Foreskin melanocyte (primary cell): ENCODE measurements at places on chromosomes 11 and 22.

DNA sequence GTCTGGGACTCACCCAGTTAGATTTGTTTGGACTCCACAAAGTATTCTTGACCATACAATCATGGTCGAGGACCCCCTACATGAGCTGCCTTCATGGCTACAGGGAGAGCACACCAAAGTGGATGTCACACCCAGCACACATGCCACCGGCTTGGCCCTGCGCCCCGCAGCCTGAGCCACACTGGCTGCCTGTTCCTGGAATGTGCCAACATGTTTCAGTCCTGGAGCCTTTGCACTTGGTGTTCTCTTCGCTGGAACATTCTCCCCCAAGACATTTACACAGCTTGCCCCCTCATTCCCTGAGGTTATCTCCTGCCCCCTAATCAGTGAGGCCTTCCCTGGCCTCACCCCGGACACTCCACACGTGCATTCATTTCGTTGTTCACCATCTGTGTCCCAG, 46.0 kb downstream of the PPARA start:
- no peak for DNase-seq

DNA sequence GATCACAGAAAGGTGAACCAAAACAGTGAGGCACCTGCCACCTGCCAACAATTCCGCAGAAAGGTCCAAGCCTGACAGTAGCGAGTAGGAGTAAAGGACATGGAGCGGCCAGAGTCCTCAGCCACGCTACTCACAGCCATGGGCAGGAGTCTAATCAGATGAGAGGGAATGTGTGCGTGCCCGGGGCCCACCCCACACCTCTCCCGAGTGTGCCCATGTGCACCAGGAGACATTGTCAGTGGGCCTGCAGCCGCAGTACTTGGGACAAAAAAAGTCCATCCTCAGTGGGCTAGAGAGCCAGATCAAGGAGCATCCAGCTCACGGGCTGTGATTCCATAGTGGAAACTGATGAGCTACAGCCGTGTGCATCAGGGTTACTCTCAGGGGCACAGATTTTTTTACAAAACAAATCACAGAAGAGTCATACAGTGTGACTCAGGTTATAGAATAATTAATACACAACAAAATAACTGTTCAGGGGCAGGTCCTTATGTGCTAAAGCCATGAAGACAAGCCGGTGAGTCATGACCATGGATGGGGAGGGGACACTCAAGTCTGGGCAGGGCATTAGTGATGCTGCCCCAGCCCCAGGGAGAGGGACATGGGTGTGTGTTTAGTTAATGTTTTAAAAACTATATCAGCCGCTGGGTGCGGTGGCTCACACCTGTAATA, 12.0 kb downstream of the SART1 start:
- no peak for DNase-seq

DNA sequence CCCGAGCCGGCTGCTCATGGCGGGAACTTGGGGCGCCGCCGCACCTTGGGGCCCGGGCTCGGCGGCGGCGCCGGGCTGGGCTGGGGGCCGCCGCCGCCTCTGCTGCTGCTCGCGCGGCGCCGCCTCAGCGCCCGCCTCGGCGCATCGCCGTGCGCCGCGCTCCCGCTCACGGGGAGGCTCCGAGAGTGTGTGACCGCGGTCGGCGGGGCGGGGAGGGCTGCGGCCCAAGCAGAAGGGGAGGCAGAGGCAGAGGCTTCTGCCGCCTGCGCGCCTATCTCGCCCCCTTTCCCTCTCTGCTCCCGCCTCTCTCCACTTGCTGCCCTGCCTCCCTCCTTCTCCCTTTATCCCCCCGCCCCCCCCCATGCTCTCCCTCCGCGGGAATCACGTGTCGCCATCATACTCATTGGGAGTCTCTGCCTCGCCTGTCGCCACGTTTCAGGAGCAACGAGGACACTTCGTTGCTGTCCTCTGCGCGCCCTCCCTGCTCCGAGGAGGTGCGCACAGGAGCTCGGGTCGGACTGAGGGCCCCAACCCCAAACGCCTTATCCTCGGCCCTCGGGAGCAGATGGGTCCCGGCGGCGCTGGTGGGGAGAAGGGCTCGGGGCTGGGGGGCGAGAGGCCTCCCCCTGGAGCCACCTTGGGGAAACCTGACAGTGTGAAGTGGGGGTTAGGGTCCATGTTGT, at the start of gene GUCY1A2:
TSS of gene GUCY1A2 (minus strand) at position 258 of the 683 bp plus-strand sequence. CDS start 421 bp downstream, outside the sequence.
- no peak for DNase-seq

DNA sequence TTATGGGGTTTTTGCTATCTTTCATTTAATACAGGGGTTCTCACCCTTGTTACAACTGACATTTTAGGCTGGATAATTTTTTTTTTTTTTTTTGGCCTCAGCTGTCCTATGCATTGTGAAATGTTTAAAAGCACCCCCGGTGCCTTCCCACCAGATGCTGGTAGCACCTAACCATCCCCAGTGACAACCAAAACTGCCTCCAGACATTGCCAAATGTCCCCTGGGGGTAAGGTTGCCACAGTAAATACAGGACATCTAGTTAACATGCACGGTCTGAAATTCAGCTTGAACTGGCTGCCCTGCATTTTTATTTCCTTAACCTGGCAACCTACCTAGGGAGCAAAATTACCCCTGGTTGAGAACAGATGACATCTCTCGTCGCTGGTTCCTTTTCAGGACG, 72.4 kb downstream of the CYTH4 start:
- DNase-seq, result no peak

GRCh38 chr11:61512435-61512834, 3.9 kb downstream of the LRRC10B start:
- no peak for DNase-seq

DNA sequence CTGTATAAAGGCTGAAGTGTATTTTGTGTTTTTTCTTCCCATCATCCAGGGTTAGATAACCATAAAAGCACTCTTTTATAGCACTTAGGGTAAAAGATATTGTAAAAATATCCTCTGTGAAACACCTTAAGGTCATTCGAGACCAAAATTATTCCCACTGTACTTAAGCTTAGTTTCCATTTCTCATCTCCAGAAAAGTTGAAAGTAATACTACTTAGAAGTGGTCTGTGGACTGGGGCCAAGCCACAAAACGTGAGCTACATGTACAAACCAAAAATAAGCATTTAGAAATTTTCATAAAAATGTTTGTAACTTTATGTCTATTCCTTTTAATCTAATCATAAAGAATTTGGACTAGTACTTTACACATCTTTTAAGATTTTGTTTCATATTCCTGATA, 142.0 kb upstream of the NTM start:
- no peak for DNase-seq
